Ovary (tissue), 10 donors: ENCODE measurements at places on chromosomes 1 and 21. TPM values are rescaled to one million over a fixed set of nuclear protein-coding genes. Genes with fewer than 3 reads are reported as not detected.

DNA sequence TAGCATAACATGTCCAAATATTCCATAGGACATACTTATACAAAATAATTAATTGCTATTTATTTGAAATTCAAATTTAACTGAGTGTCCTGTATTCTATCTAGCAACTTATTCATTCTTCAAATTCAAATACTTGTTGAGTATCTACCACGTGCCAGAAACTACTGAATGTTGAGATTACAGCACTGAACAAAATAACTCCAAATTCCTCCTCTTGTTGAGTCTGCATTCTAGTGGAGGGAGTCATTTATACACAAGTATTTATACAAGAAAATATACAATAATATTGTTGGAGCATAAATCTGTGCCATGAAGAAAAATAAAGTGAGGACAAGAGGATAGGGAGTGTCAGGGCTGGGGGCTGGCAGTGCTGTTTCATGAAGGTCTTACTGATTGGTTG lies 43.7 kb upstream of the CDC42BPA start:
- no peaks in the 10 kb centered on the region for H3K27me3 ChIP-seq
- DNase-seq = no peak
- H3K27ac ChIP-seq = no peak overlapping the region

Gene AJAP1
- total RNA-seq = 16.6 TPM

GRCh38 chr1:224433041-224433691 lies 1.4 kb downstream of the WDR26 start:
- no peak for DNase-seq
- peak overlapping the region; percentile 96 for H3K4me3 ChIP-seq
- no peaks in the 10 kb centered on the region for H3K36me3 ChIP-seq
- peaks cover 5% of the 10 kb centered on the region for H3K4me1 ChIP-seq
- peak overlapping the region; percentile 91 for H3K27ac ChIP-seq
- H3K27me3 ChIP-seq = no peaks in the 10 kb centered on the region

Gene RIPPLY3
- not detected for total RNA-seq

Gene CYP4X1
- 1.5 TPM for total RNA-seq

- no peaks in the 10 kb centered on the region for H3K27me3 ChIP-seq
- no peak overlapping the region for H3K27ac ChIP-seq
- no peak overlapping the region for H3K4me3 ChIP-seq
- H3K4me1 ChIP-seq = no peaks in the 10 kb centered on the region
- no peaks in the 10 kb centered on the region for H3K36me3 ChIP-seq
- DNase-seq = no peak
These were observed 520.8 kb downstream of the PTPRU start for GRCh38 chr1:29756901-29757725.

DNA sequence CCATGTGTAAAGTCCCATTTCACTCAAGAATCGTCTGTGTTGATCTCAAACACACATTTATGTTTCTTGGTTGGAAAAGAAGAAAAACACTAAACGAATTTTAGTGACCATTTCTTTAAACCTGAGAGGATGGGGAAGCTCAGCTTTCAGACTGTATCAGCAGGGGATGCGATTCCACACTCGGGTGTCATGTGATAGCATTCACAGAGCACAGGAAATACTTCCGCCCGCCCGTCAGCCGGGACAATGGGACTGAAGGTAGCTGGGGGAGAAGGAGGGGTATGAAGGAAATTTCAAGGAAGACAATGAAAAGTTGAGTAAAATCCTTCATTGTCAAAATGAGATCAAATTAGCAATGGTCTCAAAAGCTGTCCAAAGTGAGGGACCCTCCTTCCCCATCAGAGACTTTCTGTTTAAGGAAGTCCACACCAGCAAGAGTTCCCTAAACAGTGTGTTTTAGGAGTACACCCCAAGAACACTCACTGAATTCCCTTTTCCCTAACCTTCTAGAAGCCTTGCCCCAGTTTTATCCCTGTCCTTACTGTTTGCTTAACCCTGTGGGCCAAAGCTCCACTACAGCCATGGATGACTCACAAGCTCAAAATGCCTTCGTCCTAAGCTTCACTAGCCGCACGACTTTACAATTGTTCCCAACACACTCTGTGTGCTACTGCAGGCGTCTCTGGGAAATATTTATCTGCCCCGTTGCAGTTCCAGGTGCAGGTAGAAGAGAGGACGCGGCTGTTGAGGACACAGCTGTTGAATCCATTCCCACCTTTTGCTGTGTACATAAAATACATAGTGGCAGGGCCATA lies 51.4 kb upstream of the SIM2 start:
- H3K4me3 ChIP-seq = no peak overlapping the region
- H3K36me3 ChIP-seq = no peaks in the 10 kb centered on the region
- no peaks in the 10 kb centered on the region for H3K4me1 ChIP-seq
- no peak overlapping the region for H3K27ac ChIP-seq

GRCh38 chr1:206742719-206743383 lies 27.7 kb upstream of the IL19 start:
- DNase-seq = no peak
- no peak overlapping the region for H3K27ac ChIP-seq
- no peak overlapping the region for H3K4me3 ChIP-seq
- no peaks in the 10 kb centered on the region for H3K36me3 ChIP-seq
- H3K4me1 ChIP-seq = no peaks in the 10 kb centered on the region

Gene KLHL21
- 32.7 TPM for total RNA-seq

- DNase-seq = no peak
- H3K36me3 ChIP-seq = no peaks in the 10 kb centered on the region
- no peaks in the 10 kb centered on the region for H3K27me3 ChIP-seq
- no peak overlapping the region for H3K27ac ChIP-seq
- H3K4me3 ChIP-seq = no peak overlapping the region
These were observed 6.3 kb downstream of the ASPM start for GRCh38 chr1:197140121-197140520.

- no peak overlapping the region for H3K4me3 ChIP-seq
- no peak overlapping the region for H3K27ac ChIP-seq
- H3K4me1 ChIP-seq = no peaks in the 10 kb centered on the region
- H3K36me3 ChIP-seq = no peaks in the 10 kb centered on the region
- H3K27me3 ChIP-seq = no peaks in the 10 kb centered on the region
These were observed 8.6 kb upstream of the EPHA2 start for GRCh38 chr1:16164213-16165072.

GRCh38 chr1:70387507-70387906 lies 23.6 kb upstream of the CTH start:
- H3K4me3 ChIP-seq = no peak overlapping the region
- no peak for DNase-seq
- no peaks in the 10 kb centered on the region for H3K36me3 ChIP-seq
- H3K27me3 ChIP-seq = no peaks in the 10 kb centered on the region
- no peaks in the 10 kb centered on the region for H3K4me1 ChIP-seq

Gene ATP6V1G3
- total RNA-seq = not detected

GRCh38 chr1:56526571-56527174 lies 52.7 kb downstream of the PLPP3 start:
- no peaks in the 10 kb centered on the region for H3K36me3 ChIP-seq
- H3K27ac ChIP-seq = no peak overlapping the region
- peaks cover 37% of the 10 kb centered on the region for H3K4me1 ChIP-seq
- H3K4me3 ChIP-seq = no peak overlapping the region

- no peaks in the 10 kb centered on the region for H3K36me3 ChIP-seq
- no peaks in the 10 kb centered on the region for H3K27me3 ChIP-seq
- no peak overlapping the region for H3K27ac ChIP-seq
- no peak for DNase-seq
- no peaks in the 10 kb centered on the region for H3K4me1 ChIP-seq
These were observed 52.0 kb downstream of the KIF21B start for GRCh38 chr1:200971428-200971903.

- DNase-seq = no peak
- peaks cover 3% of the 10 kb centered on the region for H3K4me1 ChIP-seq
- peak overlapping the region; percentile 87 for H3K27ac ChIP-seq
- H3K4me3 ChIP-seq = peak overlapping the region; percentile 92
- H3K27me3 ChIP-seq = no peaks in the 10 kb centered on the region
- H3K36me3 ChIP-seq = no peaks in the 10 kb centered on the region
These were observed 480 bp downstream of the DPYD start for GRCh38 chr1:97920276-97920831.

Gene FAM151A
- total RNA-seq = not detected

DNA sequence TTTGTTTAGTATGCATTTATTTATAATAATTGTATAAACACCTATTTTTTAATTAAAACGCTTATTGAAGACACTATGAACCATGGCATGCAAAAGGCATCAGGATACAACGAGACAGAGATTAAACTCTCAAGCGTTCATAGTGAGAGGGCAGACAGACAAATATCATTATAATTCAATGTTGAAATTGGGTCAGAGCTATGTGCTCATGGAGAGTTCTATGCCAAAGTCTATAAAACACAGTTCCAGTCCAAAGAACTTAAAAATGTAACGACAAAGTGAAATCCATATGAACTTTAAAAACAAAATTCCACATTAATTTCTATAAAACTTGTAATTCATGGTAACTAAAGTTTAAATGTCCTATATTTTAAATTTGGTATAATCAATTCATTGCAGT lies 724.0 kb downstream of the LTN1 start:
- no peaks in the 10 kb centered on the region for H3K27me3 ChIP-seq
- DNase-seq = no peak
- H3K4me1 ChIP-seq = peaks cover 1% of the 10 kb centered on the region
- H3K4me3 ChIP-seq = no peak overlapping the region
- H3K36me3 ChIP-seq = no peaks in the 10 kb centered on the region
- H3K27ac ChIP-seq = no peak overlapping the region

- no peak for DNase-seq
- H3K27ac ChIP-seq = no peak overlapping the region
These were observed 12.0 kb upstream of the KCNH1 start for GRCh38 chr1:211145944-211146343.

Gene C4BPB
- 26.8 TPM for total RNA-seq
